ENCODE measurements at places on chromosomes 4 and X.
A peak's percentile ranks its signal among the peaks of the same experiment; 100 is the strongest.

GRCh38 chr4:54118850-54119589 lies 19.1 kb downstream of the GSX2 start:
- H3K4me3 ChIP-seq: no peak overlapping the region
- H3K36me3 ChIP-seq: no peaks in the 10 kb centered on the region
- DNase-seq: no peak
- no peaks in the 10 kb centered on the region for H3K4me1 ChIP-seq
- no peaks in the 10 kb centered on the region for H3K27me3 ChIP-seq

- H3K27ac ChIP-seq: no peak overlapping the region
- DNase-seq: no peak
- H3K4me1 ChIP-seq: no peaks in the 10 kb centered on the region
- H3K4me3 ChIP-seq: no peak overlapping the region
- H3K27me3 ChIP-seq: peaks cover 53% of the 10 kb centered on the region
These were observed 128.3 kb upstream of the MED14 start for GRCh38 chrX:40863671-40864070.

DNA sequence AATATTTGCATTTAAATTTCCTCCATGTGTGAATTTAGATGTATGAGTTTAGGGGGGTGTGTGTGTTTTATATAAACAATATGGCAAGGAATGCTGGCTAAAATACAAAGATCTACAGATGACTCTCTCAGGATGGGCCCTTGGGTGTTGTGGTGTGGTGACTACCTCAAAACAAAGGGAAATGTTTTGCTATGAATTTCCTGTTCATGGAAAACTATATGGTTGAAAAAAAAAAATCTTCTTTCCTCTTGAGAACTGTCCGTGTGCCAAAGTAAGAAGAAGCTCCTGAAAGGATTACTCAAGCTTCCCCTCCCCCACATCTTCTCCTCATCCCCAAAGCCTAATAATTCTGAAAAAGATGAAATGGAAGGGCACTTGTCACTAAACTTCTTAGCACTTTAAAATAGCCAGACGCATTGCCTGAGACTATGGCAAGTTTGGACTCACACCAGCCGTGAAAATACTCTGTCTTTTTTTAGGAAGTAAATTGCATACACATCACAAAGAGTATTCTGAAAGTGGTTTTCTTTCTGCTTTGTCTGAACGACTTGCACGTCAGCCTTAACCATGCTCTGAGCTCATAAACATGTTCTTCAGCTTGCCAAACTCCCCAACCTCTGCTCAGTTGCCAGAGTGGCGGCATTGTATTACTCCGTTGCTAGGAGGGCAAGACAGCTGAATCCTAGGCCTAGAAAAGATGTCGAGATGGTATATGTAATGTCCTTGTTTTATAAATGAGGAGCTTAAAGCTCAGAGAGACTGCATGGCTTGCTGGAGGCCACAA lies 250.4 kb upstream of the JADE1 start:
- no peak overlapping the region for H3K4me3 ChIP-seq
- H3K4me1 ChIP-seq: no peaks in the 10 kb centered on the region
- peak; percentile 26 for DNase-seq
- H3K27me3 ChIP-seq: no peaks in the 10 kb centered on the region
- H3K36me3 ChIP-seq: no peaks in the 10 kb centered on the region
- peak overlapping the region; percentile 75 for H3K27ac ChIP-seq

DNA sequence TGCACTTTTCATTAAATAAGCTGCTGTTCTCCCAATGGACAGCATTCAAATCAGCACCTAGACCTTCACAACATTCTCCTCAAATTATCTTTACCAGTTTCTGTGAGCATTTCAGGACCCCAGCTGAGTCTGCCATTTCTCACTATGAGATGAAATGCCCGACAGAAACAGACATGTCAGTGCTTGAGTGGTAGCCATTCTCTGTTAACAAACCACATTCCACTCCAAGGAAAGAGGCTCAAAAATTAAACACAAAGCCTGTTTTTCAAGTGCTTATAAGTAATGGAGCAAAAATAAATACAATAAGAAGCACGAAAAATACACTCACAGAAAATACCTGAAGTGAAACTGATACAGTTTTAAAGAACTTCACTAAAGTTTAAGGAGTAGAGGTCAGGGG lies 320.2 kb upstream of the PRPS2 start:
- H3K4me3 ChIP-seq: no peak overlapping the region
- no peak overlapping the region for H3K27ac ChIP-seq
- H3K27me3 ChIP-seq: no peaks in the 10 kb centered on the region
- no peaks in the 10 kb centered on the region for H3K4me1 ChIP-seq

- H3K27ac ChIP-seq: no peak overlapping the region
- no peaks in the 10 kb centered on the region for H3K27me3 ChIP-seq
- DNase-seq: no peak
- no peak overlapping the region for H3K4me3 ChIP-seq
- no peaks in the 10 kb centered on the region for H3K4me1 ChIP-seq
- H3K36me3 ChIP-seq: no peaks in the 10 kb centered on the region
These were observed 70.4 kb upstream of the NMU start for GRCh38 chr4:55706541-55706940.

GRCh38 chrX:29826742-29827141 lies 388.6 kb upstream of the MAGEB2 start:
- H3K36me3 ChIP-seq: no peaks in the 10 kb centered on the region
- H3K4me3 ChIP-seq: no peak overlapping the region
- H3K27me3 ChIP-seq: peaks cover 14% of the 10 kb centered on the region
- H3K27ac ChIP-seq: no peak overlapping the region
- no peaks in the 10 kb centered on the region for H3K4me1 ChIP-seq

DNA sequence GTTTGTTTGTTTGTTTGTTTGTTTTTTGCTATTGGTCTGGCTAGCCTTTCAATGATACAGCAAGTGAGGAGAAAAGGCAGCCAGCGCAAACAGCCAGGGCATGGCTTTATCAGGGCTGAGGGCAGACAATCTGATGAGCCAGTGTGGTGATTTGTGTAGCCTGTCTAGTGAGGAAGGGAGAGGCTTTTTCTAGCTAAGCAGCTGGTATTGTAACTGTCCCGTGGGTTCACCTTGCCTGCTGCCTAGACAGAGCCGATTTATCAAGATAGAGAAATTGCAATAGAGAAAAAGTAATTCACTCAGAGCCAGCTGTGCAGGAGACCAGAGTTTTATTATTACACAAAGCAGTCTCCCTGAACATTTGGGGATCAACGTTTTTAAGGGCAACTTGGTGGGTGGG lies 28.2 kb upstream of the SHROOM4 start:
- no peak for DNase-seq
- no peak overlapping the region for H3K27ac ChIP-seq
- no peaks in the 10 kb centered on the region for H3K4me1 ChIP-seq
- H3K4me3 ChIP-seq: no peak overlapping the region
- H3K36me3 ChIP-seq: no peaks in the 10 kb centered on the region

- H3K4me1 ChIP-seq: no peaks in the 10 kb centered on the region
- H3K27ac ChIP-seq: no peak overlapping the region
- H3K4me3 ChIP-seq: no peak overlapping the region
- H3K27me3 ChIP-seq: peaks cover 34% of the 10 kb centered on the region
- H3K36me3 ChIP-seq: no peaks in the 10 kb centered on the region
These were observed 26.6 kb downstream of the MAOA start for GRCh38 chrX:43682726-43683125.

GRCh38 chrX:104189837-104190236 lies 23.6 kb downstream of the FAM199X start:
- no peak for DNase-seq
- H3K27me3 ChIP-seq: no peaks in the 10 kb centered on the region
- H3K4me3 ChIP-seq: no peak overlapping the region
- no peaks in the 10 kb centered on the region for H3K36me3 ChIP-seq
- H3K27ac ChIP-seq: no peak overlapping the region

DNA sequence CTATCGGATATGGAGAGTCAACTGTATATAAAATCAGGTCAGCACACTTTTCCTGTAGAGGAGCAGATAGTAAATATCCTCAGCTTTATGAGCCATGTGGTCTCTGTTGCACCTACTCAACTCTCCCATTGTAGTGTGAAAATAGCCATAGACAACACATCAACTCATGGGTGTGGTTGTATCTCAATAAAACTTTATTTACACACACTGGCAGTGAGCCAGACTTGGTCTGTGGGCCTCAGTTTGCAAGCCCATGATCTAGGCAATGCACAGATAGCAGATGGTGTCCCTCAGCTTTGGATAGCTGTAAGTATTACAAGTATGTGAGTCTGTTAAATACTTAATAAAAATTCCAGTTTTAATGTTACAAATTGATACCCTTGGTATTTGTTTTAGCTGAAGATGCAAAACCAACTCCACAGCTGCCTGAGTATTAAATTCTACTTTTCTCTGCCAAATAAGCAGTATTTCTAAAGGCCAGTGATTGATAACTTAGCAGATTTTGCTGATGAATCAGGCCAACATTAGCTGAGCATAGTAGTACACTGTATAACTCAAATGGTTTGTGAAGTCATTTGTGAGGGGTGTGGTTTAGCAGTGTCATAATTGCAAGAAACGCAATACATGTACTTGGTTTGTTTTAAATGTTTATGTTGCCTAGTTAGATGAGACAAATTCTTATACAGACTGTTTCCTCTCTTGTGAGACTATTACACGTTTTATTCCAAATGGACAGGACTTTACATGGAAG lies 87.3 kb downstream of the GPR143 start:
- H3K4me1 ChIP-seq: no peaks in the 10 kb centered on the region
- no peak overlapping the region for H3K4me3 ChIP-seq
- DNase-seq: no peak
- no peak overlapping the region for H3K27ac ChIP-seq
- no peaks in the 10 kb centered on the region for H3K27me3 ChIP-seq

GRCh38 chr4:182409271-182409670 lies 166.1 kb downstream of the TENM3 start:
- H3K36me3 ChIP-seq: no peaks in the 10 kb centered on the region
- no peak overlapping the region for H3K4me3 ChIP-seq
- no peaks in the 10 kb centered on the region for H3K27me3 ChIP-seq
- no peak for DNase-seq
- H3K27ac ChIP-seq: no peak overlapping the region
- no peaks in the 10 kb centered on the region for H3K4me1 ChIP-seq

DNA sequence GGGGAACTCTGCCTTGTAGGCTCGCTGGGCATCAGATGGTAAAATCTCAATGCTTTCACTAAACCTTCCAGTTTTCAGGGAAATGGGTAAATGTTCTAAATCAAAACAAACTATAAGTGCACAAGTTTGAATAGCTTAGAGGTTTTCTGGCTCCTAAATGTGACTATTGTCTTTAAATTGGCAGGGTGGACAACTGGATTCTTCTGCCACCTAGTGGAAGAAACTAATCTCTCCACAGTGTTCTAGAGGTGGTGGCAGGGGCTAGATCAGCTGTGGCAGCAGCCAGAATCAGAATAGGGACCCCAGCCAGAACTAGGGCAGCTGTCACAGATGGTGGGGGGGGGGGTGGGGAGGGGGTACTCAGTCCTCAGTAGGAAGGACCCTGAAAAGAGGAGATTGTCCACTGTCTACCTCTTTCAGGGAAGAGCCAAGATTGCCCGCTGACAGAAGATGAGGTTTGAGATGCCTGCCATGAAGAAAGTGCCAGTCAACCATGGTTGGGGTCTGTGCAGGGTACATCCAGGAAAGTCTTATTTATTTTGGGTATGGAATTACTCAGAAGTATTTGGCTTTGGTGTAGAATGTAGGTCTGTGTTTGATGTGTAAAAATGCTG lies 201.4 kb downstream of the CCNG2 start:
- no peaks in the 10 kb centered on the region for H3K36me3 ChIP-seq
- no peaks in the 10 kb centered on the region for H3K27me3 ChIP-seq
- H3K4me1 ChIP-seq: no peaks in the 10 kb centered on the region
- no peak overlapping the region for H3K27ac ChIP-seq

- DNase-seq: no peak
- no peak overlapping the region for H3K4me3 ChIP-seq
- H3K36me3 ChIP-seq: no peaks in the 10 kb centered on the region
- H3K27me3 ChIP-seq: peaks cover 47% of the 10 kb centered on the region
These were observed 56.8 kb upstream of the PRDX4 start for GRCh38 chrX:23610495-23610894.

GRCh38 chr4:174461466-174462106 lies 60.7 kb downstream of the HPGD start:
- no peaks in the 10 kb centered on the region for H3K4me1 ChIP-seq
- no peaks in the 10 kb centered on the region for H3K36me3 ChIP-seq
- H3K27ac ChIP-seq: no peak overlapping the region
- no peak overlapping the region for H3K4me3 ChIP-seq

DNA sequence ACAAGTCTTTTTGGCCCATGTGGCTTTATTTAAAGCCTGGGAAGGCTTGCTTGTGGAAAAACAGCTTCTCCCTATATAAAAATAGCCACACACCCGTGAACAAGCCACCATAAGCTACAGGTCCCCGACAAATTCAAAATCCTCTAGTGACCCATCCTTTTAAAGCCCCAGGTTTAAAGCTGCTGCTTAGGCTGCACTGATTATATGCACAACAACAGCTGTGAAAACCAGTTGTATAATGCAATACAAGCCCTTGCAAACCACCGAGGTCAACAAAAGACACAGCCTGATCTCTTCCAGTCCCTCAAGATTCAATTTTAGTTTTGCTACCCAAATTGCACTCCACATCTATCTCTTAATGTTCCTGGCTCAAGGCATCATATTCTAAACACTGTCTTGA lies 186.0 kb upstream of the WDFY3 start:
- DNase-seq: no peak
- no peaks in the 10 kb centered on the region for H3K27me3 ChIP-seq
- no peak overlapping the region for H3K27ac ChIP-seq
- no peaks in the 10 kb centered on the region for H3K36me3 ChIP-seq

DNA sequence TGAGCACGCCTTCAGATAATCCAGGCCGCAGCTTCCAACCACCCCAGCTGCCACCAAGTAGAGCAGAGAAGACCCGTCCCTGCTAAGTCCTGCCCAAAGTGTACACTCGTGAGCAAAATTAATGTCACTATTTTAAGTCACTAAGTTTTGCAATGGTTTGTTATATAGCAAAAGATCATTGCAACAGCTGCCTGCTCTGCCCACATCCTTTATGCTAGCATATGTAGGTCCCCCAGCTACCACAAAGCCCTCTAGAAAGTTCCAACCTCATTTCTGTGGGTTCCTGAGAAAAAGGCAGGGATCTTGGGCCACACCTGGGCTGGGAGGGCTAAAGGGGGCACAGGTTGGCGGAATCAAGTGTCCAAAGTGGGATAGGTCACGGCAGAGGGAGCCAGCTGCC lies 346.9 kb downstream of the BCOR start:
- H3K4me3 ChIP-seq: no peak overlapping the region
- no peak overlapping the region for H3K27ac ChIP-seq
- no peaks in the 10 kb centered on the region for H3K4me1 ChIP-seq
- H3K36me3 ChIP-seq: no peaks in the 10 kb centered on the region

DNA sequence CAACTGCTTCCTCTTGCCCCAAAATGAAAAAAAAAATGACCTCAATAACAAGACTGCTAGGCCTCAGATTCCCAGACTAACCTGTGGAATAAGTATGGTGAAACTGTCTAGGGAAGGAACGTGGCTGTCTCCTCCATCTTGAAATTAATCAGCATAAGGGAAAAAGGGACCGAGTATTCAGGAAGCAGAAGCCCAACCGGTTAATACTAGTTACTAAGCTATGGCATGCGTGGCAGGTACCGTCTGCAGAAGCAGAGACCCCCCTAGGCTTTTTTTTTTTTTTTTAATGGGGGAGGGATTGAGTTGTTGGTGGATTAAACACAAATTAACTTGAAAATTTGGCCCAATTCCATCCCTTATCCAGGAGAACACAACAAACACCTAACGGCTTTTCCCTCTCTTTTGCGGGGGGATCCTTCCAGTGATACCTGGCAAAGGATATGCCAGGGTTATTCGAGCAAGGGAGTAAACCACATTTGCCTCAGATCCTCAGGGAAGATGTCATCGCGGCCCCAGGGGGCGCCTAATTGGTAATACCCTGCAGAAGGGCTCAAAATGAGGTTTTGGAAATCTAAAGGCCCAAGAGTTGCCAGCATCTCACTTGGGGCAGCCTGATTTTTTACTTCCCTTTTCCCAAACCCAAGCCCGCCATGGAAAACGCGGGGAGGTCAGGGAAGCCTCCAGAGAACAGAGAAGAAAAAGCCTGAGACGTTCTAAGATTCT lies 893 bp downstream of the RLIM start:
- H3K27me3 ChIP-seq: peaks cover 5% of the 10 kb centered on the region
- no peaks in the 10 kb centered on the region for H3K4me1 ChIP-seq
- no peak for DNase-seq
- peak overlapping the region; percentile 74 for H3K4me3 ChIP-seq
- H3K27ac ChIP-seq: peak overlapping the region; percentile 99

Data from breast epithelium (tissue), 4 donors.